ENCODE measurements at places on chromosomes 11 and 22.

DNA sequence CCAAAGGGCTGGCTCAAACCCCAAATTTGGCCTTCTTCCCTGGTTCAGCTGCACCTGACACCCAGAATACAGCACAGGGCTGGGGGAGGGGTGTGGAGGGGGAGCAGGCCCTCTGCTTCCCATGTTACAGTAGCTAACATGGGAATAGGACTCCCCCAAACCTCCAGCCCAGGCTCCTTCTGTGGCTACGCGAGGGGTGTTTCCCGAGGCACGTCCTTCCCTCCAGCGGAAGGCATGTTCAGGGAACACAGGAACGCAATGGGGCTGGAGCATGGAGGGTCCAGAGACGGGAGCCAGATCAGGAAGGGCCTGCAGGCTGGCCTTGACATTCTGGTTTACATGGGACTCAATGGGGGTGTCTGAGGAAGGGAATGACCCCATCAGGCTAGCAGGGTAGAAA, 11.8 kb upstream of the IGLL1 start:
- no peak for DNase-seq

- no peak for DNase-seq
Measured at GRCh38 chr22:45702981-45703380, 31.3 kb downstream of the ATXN10 start.

DNA sequence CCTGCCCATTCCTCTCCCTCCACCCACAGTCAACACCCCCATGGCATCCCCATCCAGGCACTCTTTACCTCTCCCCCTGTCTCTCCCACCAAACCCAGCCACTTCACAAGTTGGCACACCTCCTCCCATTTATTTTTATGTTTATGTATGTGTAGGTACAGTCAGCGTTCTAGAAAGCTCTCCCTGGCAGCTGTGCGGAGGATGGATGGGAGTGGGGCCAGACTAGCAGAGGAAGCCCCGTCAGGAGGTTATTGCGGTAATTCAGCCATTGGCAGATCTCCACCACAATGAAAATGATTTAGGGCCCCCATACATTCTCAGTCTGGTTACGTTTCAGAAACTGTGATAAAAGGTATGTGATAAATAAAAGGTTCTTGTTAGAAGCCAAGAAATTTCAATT, 51.3 kb downstream of the BTG4 start:
- no peak for DNase-seq

DNA sequence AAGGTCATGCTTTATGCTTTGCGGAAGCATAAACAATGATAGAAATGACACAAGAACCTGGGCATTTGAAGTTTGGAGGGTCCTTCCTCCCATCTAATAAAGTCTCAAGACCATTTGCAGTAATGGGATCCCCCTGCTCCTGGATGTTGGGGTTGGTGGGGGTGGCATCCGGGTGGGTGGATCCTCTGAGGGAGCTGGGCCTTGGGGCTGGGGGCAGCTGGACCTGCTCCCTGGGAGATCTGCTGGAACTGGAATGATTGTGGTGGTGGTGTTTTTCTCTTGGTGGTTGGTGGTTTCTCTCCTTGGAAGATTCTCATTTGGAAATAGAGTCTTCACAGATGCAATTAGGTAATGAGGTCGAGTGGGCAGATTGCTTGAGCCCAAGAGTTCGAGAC, 2.2 kb upstream of the NAP1L4 start:
- DNase-seq, result no peak

- DNase-seq, result no peak
Measured at GRCh38 chr22:45876136-45877035, 100.6 kb downstream of the WNT7B start.

DNA sequence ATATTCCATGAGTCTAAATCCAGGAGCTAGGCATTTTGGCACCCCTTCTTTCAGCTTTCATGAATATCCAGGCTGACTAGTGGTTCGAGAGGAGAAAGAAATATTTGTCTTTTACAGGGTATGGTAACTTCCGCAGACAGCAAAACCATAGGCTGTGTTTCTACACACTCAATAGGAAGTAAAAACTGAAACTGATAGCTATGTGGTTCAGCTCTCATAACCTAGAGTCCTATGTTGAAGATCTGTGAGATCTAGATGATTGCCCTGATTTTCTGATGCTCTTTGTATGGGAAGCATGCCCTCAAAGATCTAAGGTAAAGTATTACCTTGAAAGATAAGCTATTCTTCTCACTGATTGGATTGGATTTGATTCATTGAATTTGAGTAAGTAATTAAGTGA, 118.3 kb downstream of the CD44 start:
- no peak for DNase-seq
